Activated CD4-positive, CD25-positive, alpha-beta regulatory T cell treated with anti-CD3 and anti-CD28 coated beads, Interleukin-2, amount 50 U/mL, for 24 hours (primary cell): ENCODE measurements at places on chromosomes 16 and 17.

DNA sequence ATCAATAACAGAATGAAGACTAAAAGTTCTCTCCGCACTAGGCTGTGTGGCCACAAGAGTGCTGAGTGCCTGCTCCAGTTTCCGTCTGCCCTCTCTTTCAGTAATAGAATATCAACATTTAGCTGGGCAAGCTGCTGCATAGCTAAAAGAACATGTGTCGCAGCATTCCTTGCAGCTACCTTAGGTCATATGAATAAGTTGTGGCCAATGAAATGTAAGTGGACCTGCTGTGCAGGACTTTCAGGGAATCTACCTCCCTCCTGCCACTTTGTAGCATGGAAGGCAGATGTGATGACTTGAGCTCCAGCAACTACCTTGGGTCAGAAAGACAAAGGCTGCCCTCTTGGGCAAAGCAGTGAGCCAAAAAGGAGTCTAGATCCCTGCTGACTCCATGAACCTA, 25.4 kb downstream of the SLC39A11 start:
- ATAC-seq = no peak

GRCh38 chr17:27659683-27660082, 28.7 kb downstream of the LGALS9 start:
- no peak for ATAC-seq

DNA sequence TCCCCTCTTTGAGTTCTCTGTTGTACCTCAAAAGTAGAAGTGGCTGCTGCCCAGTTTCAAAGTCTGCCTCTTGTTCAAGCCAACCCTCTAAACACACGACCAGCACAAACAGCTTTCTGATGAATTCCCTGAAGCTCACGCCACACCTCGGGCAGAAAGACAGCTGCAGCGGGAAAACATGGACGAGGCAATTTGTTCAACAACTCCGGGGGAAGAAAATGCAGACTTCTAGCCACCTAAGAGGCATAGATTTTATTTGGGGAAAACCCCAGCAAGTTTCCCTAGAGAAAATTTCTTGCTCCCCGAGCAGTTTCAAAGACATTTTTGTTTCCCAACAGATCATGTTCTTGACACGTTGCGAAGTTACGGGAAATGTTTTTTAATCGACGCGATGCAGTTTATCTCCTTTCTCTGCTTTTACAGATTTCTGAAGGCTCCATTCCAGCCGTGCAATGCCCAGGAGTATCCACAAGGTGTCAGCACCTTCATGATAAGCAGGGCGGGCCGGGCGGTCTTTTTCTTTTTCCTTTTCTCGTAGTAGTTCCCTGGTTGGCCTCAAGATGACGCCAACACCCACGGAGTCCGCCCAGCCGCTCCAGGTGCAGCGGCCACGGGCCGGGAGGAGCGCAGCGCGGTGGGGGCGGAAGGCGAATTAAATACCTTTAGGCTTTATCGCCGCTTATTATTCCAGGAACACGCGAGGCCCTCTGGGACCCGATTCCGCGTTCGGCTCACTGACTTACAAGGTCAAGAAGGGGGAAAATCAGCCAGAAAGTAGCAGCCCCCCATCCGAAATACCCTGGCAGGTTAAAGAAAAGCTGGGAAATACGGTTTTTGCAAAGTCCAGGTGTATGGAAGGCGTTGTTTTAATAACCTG, 2.9 kb upstream of the FOXC2 start:
- ATAC-seq = peak; percentile 76

DNA sequence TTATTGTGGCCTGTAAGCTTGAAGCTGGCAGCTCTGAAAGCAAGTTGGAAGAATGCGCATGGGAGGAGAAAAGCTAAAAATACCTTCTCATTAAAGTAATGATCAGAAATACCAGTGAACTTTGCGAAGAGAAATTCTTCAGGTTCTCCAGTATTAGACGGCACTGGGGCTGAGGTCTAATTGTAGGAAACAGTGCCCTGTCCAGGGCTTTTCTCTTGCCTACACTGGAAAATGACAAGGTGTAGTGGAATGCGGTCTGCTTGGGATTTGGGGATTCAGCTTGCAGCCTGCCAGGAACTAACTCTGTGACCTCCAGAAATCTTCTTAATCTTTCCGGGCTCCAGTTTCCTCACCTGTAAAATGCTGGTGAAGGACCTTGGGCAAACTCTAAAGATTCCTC, 53.3 kb upstream of the KCNJ16 start:
- no peak for ATAC-seq

GRCh38 chr17:78337244-78338109, 22.4 kb downstream of the SOCS3 start:
- no peak for ATAC-seq

DNA sequence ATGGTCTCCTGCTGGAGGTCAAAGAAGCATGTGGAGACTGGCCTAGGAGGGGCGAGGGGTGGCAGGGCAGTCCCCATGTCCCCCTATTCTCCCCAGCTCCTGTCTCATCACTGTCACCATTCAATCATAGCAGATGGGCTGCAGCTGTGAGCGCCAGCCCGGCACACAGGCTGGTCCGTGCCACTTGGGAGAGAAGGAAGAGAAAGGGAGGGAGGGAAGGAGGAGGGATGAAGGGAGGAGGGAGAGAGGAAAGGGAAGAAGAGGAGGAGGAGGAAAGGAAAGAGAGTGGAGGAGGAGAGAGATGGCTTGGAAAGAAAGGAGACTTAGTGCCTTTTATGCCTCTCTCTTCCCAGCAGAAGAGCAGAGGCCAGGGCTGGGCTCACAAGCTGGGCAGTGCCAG, 12.4 kb downstream of the NEUROD2 start:
- ATAC-seq = no peak

DNA sequence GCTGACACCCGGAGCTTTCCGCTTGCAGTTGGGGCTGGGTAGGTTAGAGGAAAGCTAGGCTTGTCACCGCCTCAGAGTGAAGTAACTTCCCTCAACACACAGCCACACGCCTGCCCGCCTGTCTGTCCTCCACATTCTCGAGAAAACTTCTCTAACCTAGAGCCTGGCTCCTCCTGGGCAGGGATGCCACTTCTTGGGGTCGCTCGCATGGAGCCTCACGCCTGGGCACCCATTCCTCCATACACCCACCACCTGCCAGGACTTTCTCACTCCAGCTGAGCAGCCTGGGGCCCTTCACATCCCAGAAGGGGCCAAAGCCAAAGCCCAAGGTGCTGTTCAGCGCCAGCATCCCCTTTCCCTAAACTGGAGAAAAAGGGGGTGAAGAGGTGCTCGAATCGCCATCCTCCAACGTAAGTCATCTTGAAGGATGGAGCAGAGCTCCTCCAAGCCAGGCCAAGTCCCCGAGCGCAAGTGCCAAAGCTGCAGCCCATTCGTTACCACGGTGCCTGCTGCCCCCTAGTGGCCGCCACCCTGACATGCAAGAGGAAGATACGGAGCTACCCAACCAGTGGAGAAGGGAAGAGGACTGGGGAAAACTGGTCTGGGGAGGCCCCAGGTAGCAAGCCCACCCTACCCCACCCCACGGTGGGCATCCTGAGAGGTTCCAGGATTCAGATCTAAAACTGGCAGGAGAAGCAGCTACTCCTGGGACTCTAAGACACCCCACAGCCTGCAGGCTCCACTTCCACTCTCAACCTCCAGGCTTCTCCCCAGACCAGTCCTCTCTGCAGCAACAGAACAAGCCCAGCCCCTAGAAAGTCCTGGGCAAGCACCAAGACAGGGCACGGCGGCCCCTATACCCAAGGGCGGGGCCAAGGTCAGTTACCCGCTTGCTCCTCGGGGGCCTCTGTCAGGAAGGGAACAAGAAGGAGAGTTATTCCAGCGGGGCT, 63.1 kb downstream of the MYO18A start:
- ATAC-seq = peak; percentile 78
